Ureter (tissue), 1 donor: ENCODE measurements at places on chromosomes 1 and 21. TPM values are rescaled to one million over a fixed set of nuclear protein-coding genes. Genes with fewer than 3 reads are reported as not detected.

DNA sequence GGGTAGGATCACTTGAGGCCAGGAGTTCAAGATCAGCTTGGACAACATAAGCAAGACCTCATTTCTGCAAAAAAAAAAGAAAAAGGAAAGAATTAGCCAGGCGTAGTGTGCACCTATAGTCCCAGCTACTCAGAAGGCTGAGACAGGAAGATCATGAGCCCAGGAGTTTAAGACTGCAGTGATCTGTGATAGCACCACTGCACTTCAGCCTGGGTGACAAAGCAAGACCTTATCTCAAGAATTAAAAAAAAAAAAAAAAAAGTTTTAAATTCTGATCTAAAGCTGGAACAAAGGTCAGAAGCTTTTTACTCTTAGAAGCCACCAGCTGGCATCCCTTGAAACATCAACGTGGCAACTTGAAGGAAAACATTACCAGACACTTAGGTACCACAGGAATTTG is 45.3 kb downstream of the HENMT1 start:
- no peak for DNase-seq

DNA sequence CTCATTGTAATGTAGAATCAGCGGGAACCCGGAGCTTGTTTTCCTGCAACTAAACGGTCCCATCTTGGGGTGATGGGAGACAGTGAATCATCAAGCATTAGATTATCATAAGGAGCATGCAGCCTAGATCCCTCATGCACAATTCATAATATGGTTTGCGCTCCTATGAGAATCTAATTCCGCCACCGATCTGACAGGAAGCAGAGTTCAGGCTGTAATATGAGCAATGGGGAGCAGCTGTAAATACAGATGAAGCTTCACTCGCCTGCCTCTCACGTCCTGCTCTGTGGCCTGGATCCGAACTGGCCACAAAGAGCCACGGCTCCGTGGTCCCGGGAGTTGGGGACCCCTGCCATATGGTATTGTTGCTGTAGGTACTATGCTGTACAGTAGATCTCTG is 1.6 kb downstream of the IFI44 start:
- DNase-seq: no peak

DNA sequence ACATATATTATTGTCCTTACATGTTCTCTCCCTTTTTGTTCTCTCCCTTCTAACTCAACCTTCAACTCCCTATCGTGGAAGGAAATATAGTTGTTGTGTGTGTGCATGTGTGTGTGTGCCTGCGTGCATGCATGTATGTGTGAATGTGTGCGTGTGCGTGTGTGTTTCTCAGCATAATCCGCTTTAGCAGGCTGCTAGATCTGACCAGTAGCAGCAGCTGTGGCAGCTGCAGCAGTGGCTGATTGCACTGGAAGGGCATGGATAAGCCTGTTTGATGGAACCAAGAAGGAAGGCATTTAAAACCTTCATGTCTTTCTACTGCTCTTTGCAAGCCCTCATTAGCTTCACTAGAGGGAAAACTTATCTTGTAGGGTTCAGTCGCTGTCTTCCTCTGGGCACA is 65.6 kb upstream of the IRF2BP2 start:
- DNase-seq: no peak

GRCh38 chr1:51230501-51231078 is 5.5 kb upstream of the RNF11 start:
- DNase-seq: no peak

DNA sequence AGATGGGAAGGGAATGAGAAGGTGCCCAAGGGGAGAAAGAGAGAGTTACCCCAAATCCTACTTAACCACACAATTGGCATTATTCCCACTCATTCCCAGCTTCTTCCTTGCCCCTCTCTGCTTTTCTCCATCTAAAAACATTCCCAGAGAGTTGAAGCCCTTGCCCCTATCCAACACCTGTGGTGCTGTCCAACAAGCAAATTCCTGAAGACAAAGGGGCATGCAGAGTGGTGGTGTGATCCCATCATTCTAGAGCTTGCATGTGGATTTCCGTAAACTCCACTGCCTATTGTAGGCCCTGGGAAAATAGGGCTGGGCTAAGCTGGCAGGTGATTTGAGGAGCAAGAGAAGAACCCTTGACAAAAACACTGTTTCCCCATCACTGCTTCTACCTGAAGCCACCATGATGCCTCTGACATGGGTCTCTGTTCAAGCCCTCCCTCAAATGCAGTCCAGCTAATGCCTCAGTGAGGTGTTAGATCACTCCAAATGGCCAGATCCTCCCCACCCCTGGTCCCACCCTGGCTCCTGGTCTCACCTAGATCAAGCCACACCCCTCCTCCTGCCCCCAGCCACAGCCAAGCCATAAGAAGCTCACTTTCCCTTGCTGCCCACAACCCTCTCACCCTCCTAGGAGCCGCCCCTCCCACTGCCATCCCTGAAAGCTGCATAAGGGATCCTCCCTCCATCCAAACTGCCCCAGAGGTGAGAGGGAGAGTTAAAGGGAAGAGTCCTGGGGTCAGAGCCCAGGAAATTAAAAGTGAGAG is 29.5 kb downstream of the SYT2 start:
- no peak for DNase-seq

DNA sequence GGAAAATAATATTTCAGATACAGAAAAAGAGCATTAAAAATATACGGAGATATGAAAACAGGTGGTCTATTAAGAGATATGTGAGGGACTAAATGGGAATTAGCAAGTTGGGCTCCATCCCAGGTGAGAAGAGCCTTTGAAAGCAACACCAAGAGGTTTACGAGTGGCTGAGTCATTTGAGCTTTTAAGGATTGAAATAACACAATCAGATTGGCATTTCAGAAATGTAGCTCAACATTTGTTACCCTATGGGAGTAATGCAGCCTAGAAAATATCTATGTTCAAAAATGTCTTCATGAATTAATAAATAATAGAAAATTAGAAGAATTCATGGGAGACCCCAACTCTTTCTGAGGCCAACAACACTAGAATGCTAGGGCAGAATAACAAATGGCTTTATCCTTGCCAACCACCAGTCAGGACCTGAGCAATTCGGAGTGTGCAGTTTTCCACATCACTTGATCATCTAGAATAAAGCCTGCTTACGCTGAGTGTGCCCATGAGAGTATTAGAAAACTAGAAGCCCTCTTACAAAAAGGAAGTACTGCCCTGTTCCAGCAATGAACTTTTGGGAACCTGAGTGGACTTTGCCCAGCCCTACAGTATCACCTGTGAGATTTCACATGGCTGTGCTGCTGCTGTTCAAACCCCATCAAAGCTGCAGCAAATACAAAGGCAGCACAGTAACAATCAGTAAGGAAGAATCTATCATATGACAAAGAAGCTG is 538.0 kb upstream of the CAMK1G start:
- DNase-seq: no peak

DNA sequence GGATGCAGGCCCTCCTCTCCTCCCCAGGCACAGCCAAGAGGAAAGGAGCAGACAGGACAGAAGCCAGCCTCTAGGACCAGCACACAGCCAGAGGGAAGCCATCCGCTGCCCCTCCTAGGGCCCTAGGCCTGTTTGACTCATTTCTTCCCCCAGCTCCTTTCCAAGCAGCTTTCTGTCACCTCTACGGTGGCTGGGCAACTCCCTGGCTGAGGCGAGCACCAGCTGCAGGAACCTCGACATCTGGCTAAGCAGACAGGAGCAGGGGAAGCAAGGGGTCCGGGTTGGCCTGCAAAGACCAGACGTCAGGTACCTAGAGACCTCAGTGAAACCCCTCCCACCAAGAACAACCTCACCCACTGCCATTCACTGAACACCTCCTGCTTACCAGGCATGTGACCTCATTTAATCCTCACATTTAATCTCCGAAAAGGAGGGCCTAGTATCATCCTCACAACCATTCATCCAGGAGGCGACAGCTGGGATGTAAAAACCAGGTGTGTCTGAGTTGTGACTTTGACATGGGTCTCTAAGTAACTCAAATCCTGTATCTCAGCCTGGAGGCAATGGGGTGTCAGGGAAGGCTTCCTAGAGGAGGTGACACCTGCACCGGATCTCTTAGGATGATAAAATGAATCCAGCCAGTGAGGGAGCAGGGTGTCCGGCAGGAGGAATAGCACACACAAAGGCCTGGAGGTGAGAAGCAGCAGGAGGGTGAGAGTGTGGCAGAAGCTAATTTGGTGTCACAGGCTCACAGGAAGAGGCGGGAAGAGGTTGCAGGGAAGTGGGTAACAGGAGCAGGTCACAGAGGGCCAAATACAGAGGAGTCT is 5.9 kb downstream of the LRP8 start:
- DNase-seq: no peak

GRCh38 chr21:14686466-14687267 is 140.6 kb upstream of the SAMSN1 start:
- DNase-seq: no peak

GRCh38 chr1:81542196-81542595 is 258.5 kb upstream of the ADGRL2 start:
- DNase-seq: no peak

GRCh38 chr1:244074559-244075171 is 23.6 kb downstream of the ZBTB18 start:
- DNase-seq: no peak

DNA sequence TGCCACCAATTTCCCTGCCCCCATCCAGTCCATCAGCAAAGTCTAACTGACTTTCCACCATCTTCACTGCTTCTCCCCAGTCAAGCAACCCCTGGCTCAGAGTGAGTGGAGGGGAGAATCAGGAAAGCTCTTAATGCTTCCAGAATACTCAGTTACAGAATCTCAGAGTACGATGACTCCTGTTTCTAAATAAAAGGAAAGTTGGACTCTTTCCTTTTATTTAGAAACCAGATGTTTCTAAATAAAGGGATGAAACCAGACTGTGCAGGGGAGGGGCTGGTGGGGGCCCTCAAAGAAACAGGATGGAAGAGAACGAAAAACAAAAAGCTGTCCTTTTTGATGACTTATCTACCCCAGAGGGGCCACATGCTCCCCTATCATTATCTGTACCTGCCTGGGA is 85.2 kb upstream of the PPM1J start:
- DNase-seq: no peak

DNA sequence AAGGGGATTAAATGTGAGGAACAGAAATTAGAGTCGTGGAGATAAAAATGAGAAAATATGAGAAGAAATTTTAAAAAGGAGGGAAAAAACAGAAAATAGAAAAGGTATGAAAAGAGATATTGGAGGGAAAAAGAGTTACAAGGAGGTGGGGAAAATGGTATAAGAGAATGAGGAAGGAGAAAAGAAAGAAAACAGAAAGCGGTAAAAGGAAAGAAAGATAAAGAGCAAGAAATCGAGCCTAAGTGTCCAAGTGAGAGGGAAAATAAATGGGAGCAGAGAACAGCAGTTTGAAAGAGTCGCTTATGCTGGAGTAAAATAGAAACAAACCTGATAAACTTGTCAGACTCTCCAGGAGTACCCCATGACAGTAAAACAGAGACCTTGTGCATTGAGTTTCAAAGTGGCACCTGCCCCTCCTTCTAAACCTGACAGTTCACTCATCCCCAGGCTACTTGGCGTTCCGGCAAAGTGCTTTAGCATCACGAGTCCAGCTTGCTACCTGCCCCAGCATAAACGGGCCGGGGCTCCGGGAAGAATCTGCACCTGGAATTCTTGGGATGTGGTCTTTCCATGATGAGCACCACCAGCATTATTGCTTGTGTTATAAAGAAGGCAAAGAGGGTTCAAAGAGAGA is 585 bp downstream of the NEGR1 start:
- DNase-seq: peak; percentile 43

- no peak for DNase-seq
Measured at GRCh38 chr1:26949266-26949925, 10.9 kb downstream of the KDF1 start.

GRCh38 chr1:12546771-12547585 is 71.0 kb downstream of the DHRS3 start:
- DNase-seq: no peak

DNA sequence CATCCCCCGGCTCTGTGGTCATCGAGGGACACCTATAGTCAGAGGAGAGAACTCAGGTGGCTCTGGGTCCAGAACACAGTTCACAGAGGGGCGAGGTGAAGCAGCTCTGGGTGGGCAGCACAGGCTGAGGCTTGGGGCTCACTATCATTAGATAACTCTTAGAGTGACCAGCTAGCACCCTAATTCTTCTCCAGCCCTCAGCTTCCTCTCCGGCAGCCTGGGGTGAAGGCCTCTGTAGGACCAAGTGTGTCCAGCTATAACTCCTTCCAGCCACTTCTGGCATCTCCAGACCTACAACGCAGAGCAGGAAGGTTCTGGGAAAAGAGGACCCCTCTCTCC is 1.4 kb downstream of the ARTN start:
- DNase-seq: no peak

GRCh38 chr1:5998906-5999301 is 6.7 kb upstream of the NPHP4 start:
- no peak for DNase-seq

DNA sequence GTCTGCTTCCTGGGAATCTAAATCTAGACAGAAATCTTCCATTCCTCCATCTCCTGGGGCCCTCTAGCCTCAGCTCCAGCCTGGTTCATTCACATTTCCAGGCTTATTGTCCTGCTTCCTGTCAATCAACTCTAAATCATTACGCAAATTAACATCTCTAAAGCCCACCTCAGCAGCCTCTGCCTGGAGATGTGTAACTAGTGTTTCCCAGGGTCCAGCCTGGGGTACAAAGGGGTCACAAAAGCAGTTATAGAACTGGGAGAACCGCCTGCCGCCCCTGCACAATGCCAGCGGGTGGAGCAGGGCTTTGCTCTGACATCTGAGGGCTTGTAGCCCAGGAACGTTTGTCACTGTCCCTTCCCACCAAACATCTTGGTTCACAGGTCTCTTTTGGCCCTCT is 373.5 kb downstream of the RRAGC start:
- DNase-seq: no peak

GRCh38 chr21:39840373-39841097 is 26.7 kb upstream of the PCP4 start:
- DNase-seq: no peak

- DNase-seq: no peak
Measured at GRCh38 chr1:156246781-156247459, 936 bp downstream of the PAQR6 start.

GRCh38 chr1:114011796-114012195 is 32.5 kb downstream of the OLFML3 start:
- DNase-seq: no peak

GRCh38 chr21:44012474-44013379 is 618 bp downstream of the TRAPPC10 start:
- peak; percentile 60 for DNase-seq

GRCh38 chr1:229300099-229300757 is 29.3 kb downstream of the RAB4A start:
- no peak for DNase-seq

GRCh38 chr1:207808911-207809555 is 57.2 kb downstream of the CD46 start:
- peak; percentile 37 for DNase-seq

GRCh38 chr1:210697185-210697584 is 368.5 kb downstream of the HHAT start:
- no peak for DNase-seq

Gene NID1
- total RNA-seq: 89.3 TPM

Gene CYYR1
- total RNA-seq: 27.6 TPM

Gene SETDB1
- total RNA-seq: 56.9 TPM

Gene BMP8A
- total RNA-seq: 0.23 TPM

Gene LRRC71
- total RNA-seq: not detected

Gene PLA2G2C
- not detected for total RNA-seq

Gene NBPF1
- 61.9 TPM for total RNA-seq

Gene S100A9
- 151 TPM for total RNA-seq

Gene ZNF683
- total RNA-seq: 1.2 TPM

Gene CR1L
- not detected for total RNA-seq

Gene TPTE
- not detected for total RNA-seq

Gene PEAR1
- 10.0 TPM for total RNA-seq

Gene SHE
- 13.3 TPM for total RNA-seq

Gene SMIM11
- 21.3 TPM for total RNA-seq

Gene CFAP74
- 0.83 TPM for total RNA-seq

Gene TRIM45
- 8.0 TPM for total RNA-seq
